ENCODE measurements at places on chromosomes 4 and X.

GRCh38 chr4:9811806-9812205 is 30.4 kb downstream of the DRD5 start:
- no peak for DNase-seq

DNA sequence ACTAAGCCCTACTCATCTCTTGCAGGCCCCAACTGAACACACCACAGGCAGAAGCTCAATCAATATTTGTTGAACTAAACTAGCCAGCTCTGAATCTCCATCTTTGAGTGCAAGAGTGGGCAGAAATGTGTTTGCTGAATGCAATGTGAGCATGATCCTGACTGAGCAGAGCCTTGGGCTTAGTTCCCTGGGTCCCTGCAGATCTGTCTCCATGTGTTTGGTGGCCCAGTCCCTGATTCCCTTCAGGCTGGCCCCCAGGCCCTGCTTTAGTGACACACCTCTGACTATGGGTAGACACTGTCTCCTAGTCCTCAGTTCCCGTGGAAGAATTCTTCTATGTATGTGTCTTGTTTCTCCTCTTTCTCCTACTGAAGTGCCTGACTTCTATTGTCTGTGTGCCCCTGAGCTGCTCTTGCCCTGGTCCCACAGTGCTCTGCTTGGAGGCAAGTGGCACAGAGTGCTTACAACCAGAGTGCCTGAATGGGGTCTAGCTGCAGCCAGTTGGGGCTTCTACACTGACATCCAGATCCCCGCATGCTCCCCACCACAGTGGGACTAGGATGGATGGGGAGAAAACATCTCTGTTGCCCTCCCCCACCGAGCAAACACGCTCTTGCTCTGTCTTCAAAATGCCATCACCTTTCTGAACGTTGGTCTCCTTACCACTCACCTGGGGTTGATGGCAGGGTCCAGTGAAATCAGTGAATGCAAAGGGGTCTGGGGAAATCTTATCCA is 9.3 kb downstream of the PJA1 start:
- DNase-seq, result no peak

GRCh38 chrX:136714626-136715599 is 65.8 kb downstream of the ARHGEF6 start:
- DNase-seq, result no peak

DNA sequence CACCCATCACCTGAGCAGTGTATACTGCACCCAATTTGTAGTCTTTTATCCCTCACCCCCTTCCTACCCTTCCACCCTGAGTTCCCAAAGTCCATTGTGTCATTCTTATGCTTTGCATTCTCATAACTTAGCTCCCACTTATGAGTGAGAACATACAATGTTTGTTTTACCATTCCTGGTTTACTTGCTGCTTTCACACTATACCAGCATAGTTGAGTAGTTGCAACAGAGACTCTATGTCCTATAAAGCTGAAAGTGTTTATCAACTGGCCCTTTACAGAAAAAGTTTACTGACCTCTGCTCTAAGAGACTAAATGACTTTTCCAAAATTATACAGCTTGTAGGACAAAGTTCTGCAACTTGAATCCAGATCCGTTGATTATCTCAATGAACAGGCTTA is 61.1 kb upstream of the BLTP1 start:
- DNase-seq, result no peak

DNA sequence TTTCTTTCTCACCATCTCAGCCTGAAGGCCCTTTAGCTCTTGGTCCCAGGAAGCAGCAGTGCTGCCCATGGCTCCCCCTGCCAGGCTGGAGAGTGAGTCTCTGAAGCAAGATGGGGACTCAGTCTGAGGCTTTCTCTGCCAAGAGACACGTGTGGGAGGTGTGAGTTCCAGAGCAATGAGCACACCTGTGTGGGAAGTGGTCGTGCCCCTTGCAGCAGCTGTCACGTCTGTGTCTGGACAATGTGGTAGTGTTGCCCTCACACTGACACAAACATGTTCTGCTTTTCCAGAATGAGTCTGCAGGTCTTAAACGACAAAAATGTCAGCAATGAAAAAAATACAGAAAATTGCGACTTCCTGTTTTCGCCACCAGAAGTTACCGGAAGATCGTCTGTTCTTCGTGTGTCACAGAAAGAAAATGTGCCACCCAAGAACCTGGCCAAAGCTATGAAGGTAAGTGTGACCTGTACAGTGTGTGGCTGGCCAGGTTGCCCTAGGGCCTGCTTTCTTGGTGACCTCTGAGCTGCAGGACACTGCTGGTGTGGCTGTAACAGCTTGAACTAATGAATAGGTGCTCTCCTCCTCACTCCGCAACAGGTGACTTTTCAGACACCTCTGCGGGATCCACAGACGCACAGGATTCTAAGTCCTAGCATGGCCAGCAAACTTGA is 1.9 kb downstream of the TACC3 start:
- DNase-seq, result no peak

DNA sequence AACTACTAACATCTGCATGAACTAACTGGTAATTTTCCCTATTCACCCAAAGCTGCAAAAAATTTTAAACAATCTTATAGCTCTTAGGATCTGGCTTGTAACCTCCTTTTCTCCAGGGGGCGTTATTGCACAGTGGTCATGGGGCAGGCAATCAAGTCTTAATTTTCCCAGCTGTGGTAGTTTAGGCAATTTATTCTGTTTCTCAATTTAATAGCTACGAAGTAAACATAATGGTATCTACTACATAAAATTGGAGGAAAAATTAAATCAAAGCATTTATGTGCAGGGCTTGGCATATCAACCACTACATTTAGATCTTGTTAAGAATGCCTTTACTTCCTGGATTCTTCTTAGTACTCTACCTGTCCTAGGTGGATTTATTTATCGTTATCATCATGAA is 137.4 kb upstream of the GUCY1A1 start:
- no peak for DNase-seq

DNA sequence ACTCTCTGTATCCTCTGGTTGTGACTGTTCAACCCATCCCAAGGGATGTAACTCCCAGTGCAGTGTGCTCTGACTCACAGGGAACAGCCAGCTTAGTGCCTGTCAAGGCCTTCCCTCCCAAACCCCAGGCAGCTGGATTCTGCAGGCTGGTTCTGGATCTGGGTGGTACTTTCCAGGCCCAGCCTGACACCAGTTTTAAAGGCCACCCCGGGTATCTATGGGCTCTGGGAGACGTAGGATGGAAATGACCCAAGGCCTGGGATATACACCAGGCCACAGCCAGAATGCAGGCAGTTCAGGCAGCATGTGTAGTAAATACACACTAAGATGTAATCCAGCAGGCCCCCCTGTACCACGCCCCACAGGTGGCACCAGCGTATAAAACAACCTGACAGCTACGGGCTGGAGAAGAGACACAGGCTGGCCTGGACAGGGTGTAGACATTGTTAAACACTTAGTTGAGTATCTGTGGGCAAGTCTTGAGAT is 64.2 kb downstream of the SPINK2 start:
- DNase-seq, result no peak

DNA sequence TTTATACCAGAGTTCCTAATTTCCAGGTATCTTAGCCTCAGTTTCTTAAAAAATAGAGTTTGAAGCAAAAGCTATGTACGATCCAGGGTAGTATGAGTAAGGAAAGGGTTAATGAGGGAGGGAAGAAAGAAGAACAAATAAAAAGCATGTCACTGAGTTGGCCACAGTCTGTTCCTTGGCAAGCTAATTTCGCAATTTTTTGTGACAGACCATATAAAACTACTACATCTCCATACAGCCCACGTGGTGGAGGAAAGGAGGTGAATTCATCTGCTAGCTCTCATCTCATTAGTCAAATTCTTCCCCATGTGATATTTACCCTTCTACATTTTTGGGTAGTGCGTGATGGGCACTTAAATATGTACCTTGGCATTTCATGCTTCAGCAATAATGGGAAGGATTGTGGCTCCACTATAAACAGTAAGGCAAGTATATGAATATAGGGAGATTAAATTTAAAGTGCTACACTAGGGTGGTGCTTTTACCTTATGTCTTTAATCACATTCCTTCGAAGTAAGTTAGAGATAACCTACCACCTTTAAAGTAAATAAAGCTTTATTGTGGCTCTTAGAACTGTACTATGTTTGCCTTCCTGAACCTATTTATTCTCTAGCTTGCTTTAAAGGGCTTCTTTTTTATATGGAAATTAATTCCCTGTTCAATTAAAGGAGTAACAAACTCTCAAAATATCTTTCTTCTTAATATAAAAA is 102.1 kb upstream of the VAMP7 start:
- no peak for DNase-seq

DNA sequence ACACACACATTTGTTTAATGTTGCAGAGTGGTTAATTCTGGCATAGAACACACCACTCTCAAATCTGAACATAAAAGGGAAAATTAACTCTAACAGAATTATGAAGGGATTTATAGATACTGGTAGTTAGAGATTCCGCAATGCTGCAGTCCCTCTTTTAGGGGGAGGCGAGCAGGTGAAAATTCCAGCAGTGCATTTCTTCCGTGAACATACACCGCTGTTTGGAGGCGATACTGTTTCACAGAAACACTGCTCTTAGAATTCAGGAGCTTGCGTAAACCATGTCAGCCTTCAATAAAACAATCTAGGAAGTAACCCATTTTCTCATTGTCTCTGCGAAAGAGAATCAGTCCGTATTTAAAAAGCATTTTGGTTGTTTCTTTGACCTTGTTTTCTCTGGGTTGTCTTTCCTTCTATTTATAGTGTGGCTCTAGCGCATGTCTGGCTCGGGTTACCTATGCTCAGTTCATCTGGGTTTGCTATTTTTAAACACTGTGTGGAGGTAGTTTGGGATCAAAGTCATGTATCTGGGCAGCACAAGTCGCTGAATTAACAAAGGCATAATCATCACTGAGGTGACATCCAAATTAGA is 90.4 kb downstream of the GPAT3 start:
- no peak for DNase-seq

DNA sequence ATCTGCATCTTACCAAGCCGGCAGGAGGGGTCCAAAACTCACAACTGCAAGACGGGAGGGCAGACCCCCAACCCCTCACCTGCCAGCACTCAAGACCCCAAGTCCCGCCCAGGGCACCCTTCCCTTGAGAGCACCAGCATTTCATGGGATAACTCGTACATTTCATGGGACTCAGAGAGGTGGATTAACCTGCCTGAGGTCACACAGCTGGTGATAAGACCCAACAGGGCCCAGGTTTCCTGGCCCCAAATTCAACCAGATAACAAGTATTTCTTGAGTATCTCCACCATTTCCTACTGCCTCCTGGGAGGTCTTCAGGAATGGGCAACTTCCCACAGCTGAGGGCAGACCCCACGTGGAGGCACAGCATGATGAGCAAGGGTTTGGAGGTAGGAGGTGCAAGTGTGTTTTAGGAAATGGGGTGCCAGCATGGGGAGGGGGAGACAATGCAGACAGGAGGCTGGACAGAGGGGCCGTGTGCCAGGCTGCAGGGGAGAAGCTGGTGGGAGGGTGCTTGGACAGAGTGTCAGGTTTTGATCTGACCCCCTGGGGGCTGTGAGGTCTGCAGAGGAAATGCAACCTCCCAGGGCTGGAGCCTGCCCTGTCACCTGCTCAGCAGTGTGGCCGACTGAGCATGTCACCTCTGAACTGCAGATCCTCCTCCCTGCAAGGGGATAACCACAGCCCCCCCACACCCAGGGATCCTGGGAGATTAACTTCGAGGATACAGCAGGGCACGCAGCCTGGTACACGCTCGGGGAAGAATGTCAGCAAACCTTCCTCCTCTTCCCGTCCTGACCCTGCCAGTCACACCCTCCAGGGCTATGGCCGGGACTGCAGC is 4.4 kb downstream of the ADRA2C start:
- no peak for DNase-seq

DNA sequence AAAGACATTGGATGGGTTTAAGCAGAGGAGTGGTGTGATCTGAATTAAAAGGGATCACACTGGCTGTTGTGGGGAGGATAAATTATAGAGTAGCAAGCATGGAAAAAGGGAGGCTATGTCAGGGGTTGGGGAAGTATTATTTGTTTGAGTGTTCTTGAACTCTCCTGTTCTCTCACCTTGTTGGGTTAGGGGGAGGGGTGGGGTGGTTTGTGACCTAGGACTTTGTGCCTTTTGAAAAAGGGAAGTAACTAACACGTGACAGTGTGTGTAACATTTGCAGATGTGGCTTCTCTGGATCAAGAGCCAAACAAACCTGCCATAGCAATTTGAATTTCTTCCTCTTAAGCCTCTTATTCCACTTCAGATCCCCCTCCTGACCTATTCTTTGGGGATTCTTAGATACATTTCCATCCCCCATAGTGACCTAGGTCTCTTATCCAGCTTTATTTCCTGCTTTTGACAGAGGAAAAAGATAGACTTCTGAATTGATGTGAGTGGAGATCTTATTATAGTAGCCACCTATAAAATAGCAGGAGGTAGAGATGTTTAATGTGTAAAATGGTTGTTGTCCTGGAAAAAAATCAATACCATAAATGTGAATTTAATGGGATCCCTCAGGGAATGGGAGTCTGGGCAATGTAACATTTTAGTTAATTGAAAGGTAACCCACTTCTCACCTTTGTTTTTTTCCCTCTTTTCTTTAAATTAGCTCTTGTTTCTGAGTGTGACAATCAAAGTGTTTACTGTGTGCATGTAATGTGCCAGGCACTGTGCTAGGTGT is 120.4 kb downstream of the CT47B1 start:
- no peak for DNase-seq

DNA sequence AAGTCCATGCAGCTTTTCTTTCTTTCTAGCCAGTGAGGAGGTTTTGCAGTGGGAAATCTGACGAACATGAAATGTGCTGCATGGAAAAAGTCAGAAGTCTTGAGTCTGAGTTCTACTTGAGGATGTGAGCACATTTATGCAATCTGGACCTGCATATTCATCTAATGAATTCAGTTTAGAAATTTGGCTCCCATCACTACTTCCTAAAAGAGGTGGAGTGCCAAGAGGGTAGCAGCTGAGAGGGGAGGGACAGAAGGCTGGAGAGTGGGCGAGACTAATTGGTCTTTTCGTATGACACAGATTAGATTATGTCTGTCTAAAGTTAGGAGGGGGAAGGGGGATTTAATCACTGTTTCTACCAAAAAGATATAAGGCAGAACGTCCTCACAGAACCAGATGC is 535.9 kb downstream of the IQCM start:
- no peak for DNase-seq

GRCh38 chr4:74751247-74751646 is 43.1 kb downstream of the BTC start:
- no peak for DNase-seq

- DNase-seq, result no peak
These were observed 148.3 kb downstream of the MAML3 start for GRCh38 chr4:140005699-140006098.

- no peak for DNase-seq
These were observed 68.2 kb downstream of the HHIP start for GRCh38 chr4:144714166-144714565.

DNA sequence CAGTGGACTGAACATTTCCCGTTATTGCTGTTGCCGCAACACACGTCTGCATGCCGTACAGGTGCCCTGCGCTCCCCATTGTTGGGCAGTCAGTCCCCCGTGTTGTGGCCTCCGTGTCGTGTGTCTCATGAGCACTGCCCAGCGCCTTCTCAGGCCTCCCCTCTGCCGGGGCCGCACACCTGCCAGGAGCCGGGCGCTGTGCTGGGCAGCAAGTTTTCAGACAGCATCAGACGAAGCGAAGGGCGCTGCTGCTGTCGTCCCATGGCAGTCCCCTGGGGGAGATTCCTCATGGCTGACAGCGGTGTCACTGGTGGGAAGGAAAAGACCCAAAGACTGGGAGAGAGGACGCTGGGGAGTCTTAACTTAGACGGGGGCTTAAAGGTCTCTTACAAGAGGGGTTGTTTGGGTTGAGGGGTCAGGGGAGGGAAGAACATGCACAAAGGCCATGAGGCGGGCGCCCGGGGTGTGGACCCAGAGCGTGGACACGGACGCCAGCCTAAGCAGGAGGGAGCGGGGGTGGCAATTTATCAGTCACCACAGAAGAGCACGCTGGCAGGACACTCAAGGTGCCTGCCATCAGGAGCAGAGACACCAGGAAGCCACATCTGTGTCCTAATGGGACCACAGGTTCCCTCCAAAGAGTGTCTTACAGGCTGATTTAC is 47.3 kb downstream of the RGS12 start:
- no peak for DNase-seq

Data from stimulated activated CD4-positive, alpha-beta T cell treated with anti-CD3 and anti-CD28 coated beads, Interleukin-1b, Interleukin-23, amount 100 ng/mL, for 1 hour (primary cell).